ENCODE measurements at places on chromosomes 3 and 15.

DNA sequence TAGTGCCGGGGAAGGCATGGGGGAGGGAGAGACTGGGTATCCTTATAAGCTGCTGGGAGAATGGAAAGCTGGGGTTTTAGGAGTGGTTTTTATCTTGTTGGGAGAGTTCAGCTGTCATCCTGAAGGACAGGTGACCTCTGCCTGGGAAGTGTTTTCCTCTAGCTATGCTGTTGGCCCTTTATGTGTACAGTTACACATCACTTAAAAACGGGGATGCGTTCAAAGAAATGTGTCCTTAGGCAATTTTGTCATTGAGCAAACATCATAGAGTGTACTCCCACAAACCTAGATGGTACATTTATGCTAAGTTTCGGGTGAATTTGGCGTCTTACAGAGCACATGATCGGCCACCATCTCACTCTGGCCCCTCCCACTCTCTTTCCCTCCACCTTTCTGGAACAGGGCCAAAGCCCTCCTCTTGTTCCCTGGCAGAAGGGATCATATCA lies 164.3 kb upstream of the NUDT16 start:
- DNase-seq, result no peak

DNA sequence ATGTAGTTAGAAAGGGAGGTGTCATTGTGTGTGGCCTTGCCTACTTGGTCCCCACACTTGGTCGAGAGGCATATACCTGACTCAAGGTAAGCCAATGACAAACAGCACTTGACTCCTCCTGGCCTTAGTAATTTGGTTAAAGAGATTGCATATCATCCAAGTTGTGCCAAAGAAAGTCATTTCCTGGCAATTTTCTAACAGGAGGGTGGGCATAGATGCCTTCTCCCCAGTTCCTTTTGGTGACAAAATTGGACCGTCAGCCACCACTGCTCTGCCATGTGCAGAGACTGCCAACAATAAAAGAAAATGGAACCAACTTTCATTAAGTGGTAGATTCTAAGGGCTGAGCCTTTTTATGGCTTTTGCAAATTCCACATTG lies 7.9 kb upstream of the LEKR1 start:
- no peak for DNase-seq

DNA sequence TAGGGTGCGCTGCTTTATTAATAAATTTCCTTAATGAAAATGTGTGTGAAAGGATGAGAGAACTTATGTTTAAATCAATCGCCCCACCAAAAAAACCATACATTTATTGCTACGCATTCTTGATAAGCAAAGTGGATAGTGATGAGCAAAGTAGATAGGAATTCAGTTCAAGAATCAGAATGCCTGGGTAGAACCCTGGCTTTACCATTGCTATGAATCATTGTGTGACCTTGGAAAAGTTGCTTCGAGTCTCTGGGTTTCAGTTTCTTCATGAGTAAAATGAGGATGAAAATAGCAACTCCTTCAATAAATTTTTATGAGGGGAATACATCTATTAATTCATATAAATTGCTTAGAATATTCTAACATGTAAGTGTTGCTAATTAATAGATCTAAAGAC lies 2.6 kb upstream of the ALCAM start:
- no peak for DNase-seq

GRCh38 chr3:117409256-117409655 lies 699.7 kb downstream of the TUSC7 start:
- no peak for DNase-seq

- DNase-seq, result no peak
Observed at GRCh38 chr15:36301947-36302346, 277.5 kb upstream of the CDIN1 start.

- no peak for DNase-seq
Observed at GRCh38 chr15:25372298-25372697, 66.5 kb downstream of the UBE3A start.

DNA sequence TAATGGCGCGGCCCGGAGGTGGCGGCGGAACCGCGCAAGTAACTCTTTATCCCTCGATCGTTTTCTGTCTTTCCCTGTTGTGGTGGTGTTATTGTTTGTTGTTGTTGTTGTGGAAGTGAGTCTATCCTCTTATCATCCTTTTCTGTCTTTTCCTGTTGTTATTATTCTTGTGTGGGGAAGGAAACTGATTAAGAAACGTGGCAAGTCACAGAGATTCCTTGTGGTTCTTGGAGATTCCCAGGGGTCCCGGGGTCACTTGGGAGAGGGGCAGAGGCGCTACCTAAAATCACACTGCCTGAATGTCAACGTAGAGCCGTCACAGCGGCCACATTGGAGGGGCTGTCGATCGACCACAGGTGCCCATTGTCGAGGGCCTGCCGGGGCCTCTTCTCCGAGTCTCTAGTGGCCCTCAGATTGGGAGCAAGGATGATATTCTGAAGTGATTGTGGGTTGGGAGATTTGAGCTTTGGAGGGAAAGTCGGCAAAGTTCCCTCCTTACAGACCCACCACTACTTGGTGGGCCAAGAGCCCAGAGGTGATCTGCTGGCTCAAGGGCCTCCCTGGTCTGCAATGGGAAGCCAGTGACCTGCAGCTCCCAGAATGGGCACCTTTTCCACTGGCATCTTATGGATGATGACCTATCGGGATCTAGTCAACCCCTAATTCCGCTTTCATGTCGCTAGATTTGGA lies 790 bp downstream of the PARP14 start:
- no peak for DNase-seq

DNA sequence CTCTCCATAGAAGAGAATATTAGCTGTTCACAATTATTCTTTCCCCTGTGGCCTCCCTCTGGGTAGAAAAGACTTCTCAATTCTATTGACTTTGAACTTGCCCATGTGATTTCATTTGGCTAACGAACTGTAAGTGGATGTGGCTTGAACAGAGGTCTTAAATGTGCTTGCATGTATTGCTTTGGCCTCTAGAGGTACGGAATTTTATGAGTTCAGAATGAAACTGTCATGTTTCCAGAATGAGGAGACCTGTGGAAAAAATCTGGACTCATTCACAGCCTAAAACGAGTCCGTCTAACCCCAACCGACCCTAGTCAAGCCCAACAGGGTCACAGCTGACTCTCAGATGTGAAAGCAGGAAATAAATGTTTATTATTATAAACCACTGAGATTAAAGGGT lies 596.7 kb upstream of the UBE2E2 start:
- no peak for DNase-seq

GRCh38 chr3:47411696-47412452 lies 31.1 kb downstream of the PTPN23 start:
- no peak for DNase-seq

DNA sequence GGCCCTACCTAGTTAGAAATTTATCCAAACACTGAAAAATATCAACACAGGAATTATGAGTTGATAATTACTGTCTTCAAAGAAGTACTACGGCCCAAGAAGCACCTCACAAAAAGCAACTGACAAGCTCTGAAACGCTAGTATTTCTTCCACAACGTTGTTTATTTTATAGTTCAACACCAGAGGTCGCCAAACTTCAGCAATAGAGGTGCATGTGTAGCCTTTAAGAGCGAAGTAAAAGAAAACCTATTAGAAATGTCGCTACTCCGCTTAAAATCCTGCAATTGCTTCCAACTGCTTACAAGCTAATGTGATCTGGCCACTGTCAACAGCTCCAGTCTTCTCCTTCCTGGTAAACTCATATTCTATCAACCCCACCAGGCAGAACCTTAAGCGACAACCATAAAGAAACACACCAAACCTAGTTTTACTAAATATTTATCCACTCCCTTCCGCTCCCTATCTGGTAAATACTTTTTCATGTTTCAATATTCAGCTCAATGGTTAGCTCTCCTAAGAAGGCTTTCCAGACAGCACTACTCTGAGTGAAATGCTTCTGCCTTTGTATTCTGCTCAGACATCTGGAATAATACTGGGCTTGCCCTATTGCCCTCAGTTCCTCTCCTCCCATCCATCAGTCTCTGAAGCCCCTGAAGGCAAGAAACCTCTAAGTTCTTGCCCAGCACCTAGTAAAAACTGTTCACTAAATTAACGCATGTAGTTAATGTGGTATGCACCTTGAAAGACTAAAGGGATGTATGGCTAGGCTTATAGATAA lies 110.2 kb downstream of the NR1I2 start:
- DNase-seq, result peak; percentile 50

DNA sequence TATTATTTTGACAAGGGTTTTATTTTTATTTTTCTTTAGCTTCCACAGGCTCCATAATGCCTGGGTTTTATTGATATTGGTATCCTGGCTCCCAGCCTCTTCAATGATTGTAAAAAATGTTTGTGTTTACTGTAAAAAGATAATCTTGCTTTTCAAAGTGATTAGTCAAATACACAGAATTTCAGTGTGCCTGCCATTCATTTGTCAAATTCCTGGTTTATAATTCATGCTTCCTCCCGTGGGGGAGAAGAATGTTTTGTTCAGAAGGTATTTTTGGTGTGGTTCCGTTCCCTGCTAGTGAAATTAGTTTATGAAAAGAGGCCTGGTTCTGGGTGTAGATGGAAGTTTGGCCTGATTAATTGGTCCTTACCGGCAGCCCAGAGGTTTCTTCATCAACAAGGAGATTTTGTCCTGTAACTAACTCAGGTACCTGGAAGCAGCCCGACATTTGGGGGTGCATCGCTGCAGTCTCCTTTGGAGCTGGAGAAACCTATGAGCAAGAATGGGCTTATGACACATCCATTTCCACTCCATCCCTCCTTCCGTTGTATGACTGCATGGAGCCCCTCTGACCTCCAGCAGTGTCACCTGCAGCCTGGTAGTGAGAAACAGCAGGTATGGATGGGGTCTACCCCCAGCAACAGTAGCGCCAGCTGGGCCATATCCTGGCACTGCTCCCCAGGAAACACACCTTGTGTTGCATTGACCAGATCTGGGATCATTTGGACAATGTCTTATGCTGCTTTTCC lies 101.5 kb downstream of the PGPEP1L start:
- DNase-seq, result no peak
